ENCODE measurements at places on chromosomes 3 and 15.

DNA sequence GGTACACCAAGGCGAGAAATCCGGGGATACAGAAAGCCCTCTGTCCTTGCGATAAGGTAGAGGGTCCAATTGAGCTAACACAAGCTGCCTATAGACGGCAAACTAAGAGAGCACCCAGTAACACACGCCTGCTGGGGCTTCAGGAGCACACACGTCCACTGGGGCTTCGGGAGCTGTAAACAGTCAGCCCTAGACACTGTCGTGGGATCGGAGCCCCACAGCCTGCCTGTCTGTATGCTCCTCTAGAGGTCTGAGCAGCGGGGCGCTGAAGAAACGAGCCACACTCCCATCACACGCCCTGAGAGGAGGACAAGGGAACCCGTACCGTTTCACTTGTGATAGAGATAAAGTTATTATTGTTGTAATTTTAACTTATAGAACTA is 486 bp downstream of the SAMMSON start:
- no peak for DNase-seq

DNA sequence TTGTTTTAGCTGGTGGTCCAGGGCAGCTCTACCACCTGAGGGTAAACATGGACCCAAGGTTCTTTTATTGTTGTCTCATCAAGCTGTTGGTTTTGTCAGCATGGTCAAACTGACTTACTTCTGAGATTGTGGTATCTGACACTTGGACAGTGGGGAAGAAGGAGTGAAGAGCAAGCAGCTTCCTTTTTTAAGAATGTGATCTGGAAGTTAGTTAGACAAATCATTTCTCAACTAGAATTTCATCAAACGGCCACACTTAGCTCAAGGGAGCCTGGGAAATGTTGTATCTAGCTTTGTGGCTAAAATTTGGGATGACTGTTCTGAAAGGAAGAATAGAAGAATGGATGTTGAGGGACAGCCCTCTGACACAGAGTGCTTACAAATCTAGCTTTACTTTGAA is 215.2 kb downstream of the ZNF621 start:
- DNase-seq: no peak

DNA sequence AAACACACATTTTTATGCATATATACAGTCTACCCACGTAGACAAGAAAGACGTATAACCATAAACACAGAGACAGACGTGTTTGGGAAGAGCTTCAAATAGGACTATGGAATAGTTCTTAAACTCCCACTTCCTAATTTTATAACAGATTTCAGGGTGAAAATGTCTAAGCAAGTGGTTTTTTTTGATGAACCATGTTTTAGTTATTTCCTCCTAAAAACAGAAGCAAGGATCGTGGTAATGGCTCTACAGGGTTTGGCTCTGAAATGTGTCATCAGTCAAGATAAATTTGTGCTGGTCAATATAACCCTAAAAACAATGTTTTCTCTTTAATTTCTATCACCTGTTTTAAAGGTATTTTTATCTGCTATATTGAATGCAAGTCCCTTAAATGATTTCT is 58.2 kb downstream of the FMN1 start:
- no peak for DNase-seq

- no peak for DNase-seq
Measured at GRCh38 chr3:170778240-170779217, 91.5 kb downstream of the RPL22L1 start.

GRCh38 chr15:41970456-41970855 is 1.9 kb downstream of the EHD4 start:
- DNase-seq: no peak

DNA sequence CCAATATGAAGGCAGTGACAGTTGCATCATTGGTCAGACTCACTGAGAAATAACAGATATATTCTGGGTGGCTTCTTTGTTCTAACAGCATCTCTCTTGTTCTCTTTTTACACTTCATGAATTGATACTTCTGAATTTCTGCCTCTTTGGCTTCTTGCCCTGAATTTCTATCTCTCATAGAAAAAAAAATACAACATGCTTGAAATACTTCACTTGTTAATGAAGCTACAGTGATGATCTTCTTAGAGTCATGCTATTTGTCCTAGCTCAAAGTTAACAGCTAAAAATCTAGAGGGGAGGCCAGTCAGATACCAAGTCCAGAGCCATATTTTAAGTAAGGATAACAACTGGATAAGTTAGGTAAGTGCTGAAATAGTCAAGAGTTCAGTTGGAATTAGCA is 597.2 kb upstream of the AGTR1 start:
- DNase-seq: no peak

GRCh38 chr3:129261894-129262293 is 12.5 kb downstream of the COPG1 start:
- no peak for DNase-seq

DNA sequence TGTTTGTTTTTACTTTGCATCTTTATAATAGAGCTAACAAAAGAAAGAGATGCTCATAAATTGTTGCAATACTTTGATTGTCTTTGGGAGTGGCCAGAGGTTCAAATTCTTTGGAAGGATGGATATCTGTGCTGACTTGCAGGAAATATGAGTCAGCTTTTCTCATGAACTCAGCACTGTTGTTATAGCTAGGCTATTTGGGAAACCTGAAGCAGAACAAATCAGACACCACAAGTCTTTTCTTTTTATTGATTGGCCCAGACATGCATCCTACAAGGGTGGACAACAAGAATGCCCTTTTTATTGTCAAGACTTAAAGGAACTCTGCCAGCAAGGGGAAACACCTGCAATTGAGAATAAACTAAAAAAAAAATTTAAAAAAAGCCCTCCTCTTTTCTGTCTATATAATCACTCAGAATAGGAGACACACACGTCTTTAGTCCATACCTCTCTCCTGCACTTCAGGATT is 4.6 kb upstream of the DENND4A start:
- peak; percentile 92 for DNase-seq

- DNase-seq: no peak
Measured at GRCh38 chr15:67117370-67117769, 52.0 kb downstream of the SMAD3 start.

GRCh38 chr15:94383041-94383440 is 151.7 kb downstream of the MCTP2 start:
- no peak for DNase-seq

GRCh38 chr15:81851325-81851724 is 194.5 kb downstream of the MEX3B start:
- DNase-seq: no peak

DNA sequence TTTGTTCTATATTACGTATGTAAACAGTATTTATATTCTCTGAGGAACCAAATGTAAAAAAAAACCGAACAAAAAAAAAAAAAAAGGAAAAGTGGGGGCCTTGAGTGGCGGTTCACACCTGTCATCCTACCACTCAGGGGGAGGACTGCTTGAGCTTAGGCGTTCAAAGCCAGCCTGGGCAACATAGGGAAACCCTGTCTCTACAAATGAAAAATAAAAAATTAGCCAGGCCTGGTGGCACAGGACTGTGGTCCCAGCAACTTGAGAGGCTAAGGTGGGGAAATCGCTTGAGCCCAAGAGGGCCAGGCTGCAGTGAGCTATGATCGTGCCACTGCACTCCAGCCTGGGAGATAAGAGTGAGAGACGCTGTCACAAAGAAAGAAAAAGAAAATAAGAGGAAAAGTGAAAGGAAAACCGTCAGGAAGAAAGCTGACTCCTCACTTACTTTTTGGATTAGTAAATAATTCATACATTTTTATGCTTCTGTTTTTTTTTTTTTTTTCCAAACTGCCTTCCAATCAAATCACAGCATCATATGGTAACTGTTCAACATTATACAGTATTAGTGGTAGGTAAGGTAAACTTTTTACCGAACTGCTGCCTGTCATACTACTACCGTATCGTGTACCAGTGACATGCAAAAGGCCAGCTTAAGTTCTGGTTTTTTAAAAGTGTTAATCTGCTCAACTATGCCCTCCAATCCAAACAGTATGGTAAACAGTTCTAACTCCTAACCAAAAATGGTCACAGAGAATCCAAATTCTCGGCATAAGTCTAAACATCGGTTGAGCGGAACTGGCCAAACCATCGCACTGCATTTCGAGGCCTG is 1.2 kb downstream of the PHC3 start:
- DNase-seq: no peak

DNA sequence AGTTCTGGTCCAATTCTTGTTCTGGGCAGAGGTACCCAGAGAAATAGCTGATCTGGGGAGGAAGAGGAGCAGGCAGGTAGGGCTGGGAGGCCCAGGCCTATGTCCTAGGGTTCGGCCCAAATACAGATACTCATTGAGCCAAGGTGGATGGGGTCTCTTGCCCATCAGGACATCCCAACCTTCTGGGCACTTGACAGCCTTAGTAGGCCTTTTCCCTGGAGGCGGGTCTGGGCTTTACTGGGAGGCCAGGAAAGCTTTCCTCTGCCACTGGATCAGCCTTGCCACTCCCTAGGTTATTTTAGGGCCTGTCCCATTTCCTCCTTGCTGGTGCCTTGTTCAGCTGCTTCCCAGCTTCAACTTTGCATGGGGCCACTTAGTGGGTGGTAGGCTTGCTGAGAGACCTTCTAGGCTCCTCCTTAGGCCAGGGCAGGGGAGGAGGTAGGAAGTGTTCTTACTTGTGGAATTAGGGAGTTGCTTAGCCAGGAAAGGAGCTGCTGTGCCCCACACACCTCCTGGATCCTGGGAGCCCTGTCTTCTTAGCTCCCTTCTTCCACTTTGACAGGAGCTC is 9.7 kb downstream of the TEX264 start:
- DNase-seq: no peak

- no peak for DNase-seq
Measured at GRCh38 chr15:70189826-70190695, 92.3 kb upstream of the TLE3 start.

- no peak for DNase-seq
Measured at GRCh38 chr3:171095063-171095462, 68.5 kb upstream of the SLC2A2 start.

DNA sequence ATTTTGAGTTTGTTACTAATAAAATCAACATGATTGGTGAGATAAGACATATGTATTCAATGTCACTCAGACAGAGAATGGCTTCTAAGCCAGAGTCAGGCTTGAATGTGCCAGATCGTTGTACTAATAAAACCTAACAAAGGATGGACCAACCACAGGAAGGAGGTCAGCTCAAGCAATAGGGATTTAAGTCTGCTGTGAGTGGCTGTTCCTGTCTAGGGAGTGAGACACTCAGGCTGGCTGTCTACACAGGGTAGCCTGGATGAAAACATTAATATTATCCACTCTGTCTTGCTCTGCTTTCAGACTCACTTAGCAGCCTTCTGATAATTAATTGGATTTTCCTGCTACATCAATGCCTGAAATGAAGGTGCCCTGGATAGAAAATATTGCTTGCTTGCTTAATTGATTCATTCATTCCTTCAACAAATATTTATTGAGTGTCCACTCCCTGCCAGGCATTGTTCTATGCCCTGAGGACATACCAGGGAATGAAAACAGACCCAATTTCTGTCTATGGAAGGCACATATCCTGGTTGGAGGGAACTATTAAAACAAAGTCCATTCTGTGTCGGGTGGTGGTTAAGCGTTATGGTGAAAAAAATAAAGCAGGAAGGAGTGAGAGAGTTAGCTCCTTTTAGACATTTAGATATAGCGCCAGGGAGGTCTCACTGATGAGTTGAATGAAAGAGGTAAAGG is 239.4 kb downstream of the CHST2 start:
- no peak for DNase-seq

GRCh38 chr3:127858937-127859336 is 36.6 kb upstream of the MGLL start:
- no peak for DNase-seq

- no peak for DNase-seq
Measured at GRCh38 chr15:52236013-52236412, 44.8 kb upstream of the GNB5 start.

DNA sequence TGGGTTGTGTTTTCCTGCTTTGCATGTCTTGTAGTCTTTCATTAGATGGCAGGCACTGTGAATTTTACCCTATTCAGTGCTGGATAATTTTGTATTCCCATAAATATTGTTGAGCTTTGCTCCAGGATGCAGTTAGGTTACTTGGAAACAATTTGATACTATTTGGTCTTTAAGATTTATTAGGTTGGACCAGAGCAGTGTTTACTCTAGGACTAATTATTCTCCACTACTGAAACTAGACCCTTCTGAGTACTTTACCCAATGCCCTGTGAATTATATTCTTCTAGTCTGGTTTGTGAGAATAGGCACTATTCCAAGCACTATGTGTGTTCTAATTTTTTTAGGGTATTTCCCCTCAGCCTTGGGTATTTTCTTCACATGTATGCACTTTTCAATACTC is 37.8 kb upstream of the TASOR start:
- DNase-seq: no peak

DNA sequence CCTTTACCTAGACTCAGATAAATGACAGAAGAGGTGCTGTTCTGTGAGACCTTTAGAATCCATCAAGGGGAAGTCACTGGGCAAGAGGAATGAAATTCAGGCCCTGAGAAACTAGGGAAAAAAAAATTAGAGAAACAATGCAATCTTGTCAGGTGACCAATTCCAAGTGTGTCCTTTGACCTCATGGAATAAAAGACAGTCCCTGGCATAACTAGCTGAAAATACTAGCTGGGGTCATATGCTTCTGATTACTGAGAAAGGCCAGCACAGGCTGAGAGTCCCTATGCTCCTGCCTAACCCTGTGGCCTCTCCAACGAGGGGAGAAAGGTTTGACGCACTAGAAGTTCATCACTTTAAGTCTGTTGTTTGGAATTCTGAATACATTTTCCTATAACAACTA is 167.3 kb downstream of the XXYLT1 start:
- DNase-seq: no peak

- no peak for DNase-seq
Measured at GRCh38 chr3:128408693-128409623, 57.7 kb downstream of the DNAJB8 start.

- no peak for DNase-seq
Measured at GRCh38 chr3:97938444-97938843, 33.8 kb downstream of the RIOX2 start.

GRCh38 chr3:49903451-49904424 is at the start of gene MST1R:
Gene MST1R, minus strand, starts transcription at chr3:49903873. Its CDS starts 264 bp downstream, at chr3:49903609.
- DNase-seq: peak; percentile 91

DNA sequence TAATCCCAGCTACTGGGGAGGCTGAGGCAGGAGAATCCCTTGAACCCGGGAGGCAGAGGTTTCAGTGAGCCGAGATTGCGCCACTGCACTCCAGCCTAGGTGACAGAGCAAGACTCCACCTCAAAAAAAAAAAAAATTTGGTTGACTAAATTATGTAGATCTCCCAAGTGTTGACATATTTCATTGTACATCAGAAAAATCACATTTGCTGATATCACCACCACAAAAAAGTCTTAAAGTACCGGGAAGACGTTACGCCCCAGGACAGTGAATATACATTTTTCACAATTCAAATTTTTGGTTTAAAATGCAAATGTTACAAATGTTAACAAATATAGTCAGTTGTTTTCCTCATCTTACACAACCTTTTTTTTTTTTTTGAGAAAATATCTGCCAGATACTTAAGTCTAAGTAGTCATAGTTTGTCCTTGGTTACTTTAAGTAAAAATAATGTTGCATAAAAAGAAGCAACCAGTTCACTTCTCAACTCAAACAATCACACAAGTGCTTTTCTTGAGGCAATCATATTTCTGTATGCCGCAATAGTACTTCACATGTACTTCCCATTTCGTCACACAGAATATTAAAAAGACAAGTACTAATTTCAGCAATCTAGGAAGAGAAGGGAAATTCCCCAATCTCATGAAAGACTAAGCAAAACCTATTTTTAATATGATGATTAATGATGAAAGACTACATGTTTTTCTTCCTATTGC is 41.0 kb upstream of the TCF12 start:
- no peak for DNase-seq

All from keratinocyte (primary cell).